ENCODE measurements at places on chromosomes 2 and 18.

DNA sequence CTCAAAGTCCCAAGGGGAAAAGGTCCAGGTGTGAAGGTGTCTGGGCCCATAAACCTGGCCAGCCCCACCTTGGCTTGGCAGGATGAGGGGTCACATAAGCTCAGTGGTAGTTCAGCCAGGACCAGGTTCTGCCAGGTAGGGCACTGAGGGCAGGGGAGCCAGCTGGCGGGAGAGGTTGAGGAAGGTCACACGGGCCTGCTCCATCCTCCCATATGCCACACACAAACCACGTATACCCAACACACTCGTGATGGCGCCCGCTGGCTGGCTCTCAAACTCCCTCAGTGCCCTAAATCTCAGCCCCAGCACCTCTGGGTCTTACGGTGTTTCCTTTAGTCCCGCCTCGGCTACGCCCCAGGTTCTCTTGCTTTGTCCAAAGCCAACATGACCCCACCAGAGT is 160.5 kb downstream of the ZFP36L2 start:
- no peak for DNase-seq

DNA sequence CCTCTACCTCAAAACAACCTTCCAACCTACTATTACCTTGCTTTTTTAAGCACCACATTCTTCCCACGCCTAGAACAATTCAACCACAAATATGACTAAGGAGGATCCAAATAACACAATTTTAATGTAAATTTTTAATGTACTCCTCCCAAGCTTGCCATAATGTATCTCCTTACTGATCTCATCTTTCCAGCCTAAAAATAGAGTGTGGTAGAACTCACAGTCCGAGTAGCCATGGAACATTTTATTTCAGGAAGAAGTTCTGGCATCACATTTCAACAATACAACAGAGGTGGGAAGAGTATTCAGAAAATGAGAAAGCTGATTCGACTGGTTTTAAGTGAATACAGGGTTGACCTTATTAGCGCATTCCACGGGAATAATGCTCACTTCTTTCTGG is 15.4 kb downstream of the FEZ2 start:
- no peak for DNase-seq

GRCh38 chr2:64035072-64035942 is 16.1 kb upstream of the VPS54 start:
- DNase-seq = no peak

- no peak for DNase-seq
These were observed 53.8 kb downstream of the TMEM200C start for GRCh38 chr18:5841518-5841917.

- DNase-seq = no peak
These were observed 2.6 kb downstream of the CAB39 start for GRCh38 chr2:230715201-230715600.

GRCh38 chr18:68417166-68417799 is 297.6 kb downstream of the TMX3 start:
- DNase-seq = no peak

- DNase-seq = no peak
These were observed 31.9 kb upstream of the GPC1 start for GRCh38 chr2:240403396-240404104.

GRCh38 chr2:228344531-228344930 is 163.0 kb upstream of the SPHKAP start:
- DNase-seq = no peak

DNA sequence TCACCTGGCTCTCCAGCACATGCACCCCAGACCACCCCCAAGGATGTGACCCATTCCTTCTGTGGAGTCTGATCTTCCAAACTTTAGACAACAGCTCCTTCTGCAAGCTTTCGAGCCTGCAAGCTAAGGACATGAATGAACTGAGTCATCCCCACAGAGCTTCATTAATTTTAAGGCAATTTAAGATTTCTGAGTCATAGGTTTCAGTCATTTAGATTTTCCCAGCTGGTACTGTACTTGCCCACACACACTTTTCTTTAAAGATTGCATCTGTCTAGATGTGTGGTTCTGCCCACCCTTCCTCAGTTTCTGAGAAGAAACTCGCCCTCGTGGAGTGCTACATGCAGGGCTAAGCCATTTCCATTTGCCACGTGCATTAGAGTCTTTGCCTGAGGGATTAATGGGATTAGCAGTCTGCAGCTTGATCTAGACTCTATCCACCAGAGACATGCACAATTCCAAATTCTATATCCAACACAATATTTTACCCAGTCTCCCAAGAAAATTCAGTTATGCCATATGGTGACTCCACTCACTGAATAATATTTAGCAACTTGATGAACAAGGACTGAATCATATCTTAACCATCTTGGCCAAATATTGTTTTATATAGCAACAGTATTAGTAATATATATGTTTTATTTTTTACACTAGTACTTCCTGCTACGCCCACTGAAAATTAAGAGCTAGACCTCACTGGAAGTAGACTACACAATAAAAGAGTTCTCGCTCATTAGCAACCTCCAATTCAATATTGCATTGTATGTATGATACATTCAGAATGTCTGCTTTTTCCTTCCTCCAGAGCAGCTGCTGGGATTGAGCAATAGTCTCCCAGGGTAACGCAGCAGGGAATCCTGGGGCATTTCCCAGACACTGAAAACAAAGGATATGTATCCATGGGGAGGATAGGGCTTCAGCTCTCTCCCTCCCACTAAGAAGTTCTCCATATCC is 14.3 kb upstream of the TRIB2 start:
- DNase-seq = no peak

GRCh38 chr2:216220976-216221375 is 111.8 kb downstream of the XRCC5 start:
- DNase-seq = no peak

GRCh38 chr2:3491306-3491705 is 28.0 kb downstream of the ADI1 start:
- no peak for DNase-seq

- no peak for DNase-seq
These were observed 77.1 kb downstream of the ADAM23 start for GRCh38 chr2:206520450-206520849.

DNA sequence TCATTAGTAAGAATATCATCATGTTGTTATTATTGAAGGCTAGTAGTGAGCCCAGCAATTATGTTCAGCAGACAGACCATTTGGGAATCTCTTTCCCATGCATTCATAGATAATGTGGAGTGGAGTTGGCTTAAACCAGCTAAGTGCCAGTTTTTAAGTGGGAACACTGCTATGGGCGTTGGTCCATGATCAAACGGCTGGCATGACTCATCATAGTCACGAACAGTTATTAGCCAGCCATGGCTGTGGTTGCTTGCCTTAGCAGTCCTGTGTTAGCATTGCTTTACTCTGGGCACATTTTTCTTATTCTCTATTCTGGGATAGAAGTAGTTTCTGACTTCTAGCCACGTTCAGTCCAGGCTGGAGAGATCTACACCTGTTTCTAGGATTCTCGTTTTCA is 17.7 kb downstream of the EIF4E2 start:
- DNase-seq = no peak

DNA sequence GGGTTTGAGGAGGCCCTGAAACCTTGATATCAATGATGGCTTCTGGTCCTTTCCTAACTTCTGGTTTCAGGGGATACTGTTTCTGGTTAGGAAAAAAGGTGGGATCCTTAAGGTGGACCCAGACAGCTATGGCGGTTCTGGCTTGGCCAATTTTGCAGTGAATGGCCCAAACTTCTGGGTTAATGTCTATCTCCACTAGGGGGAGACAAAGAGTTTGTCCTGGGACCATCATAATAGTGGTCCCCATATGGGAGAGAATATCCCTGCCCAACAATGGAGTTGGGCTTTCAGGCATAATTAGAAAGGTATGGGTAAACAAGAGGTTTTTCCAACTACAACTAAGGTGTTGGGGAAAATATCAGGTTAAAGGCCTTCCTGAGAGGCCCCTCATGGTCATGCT is 273.5 kb downstream of the CALCRL start:
- DNase-seq = no peak

DNA sequence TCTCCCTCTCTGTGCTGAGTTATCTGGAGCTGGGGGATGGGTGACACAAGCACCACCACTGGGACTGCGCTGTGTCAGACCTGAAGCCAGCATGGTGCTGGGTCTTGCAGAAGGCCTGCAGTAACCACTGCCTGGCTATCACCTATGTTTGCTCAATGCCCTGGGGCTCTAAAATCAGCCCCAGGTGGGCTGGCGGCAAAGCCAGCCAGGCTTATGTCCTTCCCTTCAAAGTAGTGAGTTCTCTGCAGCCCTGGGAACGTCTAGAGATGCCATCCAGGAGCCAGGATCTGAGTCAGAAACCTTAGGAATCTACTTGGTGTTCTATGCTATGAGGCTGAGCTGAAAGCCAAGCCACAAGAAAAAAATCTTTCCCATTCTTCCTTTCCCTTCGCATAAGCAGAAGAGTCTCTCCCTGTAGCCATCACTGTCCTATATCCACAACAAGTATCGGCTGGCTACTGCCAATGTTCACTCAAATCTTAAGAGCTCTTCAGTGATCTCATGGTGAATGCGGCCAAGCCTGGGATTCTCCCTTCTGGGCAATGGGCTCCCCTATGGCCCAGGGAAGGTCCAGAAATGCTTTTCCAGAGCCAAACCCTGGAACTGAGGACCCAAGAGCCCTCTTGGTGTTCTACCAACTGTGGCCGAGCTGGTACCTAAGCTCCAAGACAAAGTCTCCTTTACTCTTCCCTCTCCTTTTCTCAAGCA is 248.7 kb downstream of the ZNF385B start:
- no peak for DNase-seq

GRCh38 chr18:22221350-22221749 is 52.0 kb downstream of the GATA6 start:
- no peak for DNase-seq

- DNase-seq = no peak
These were observed 243.8 kb downstream of the ERBB4 start for GRCh38 chr2:212294816-212295215.

- no peak for DNase-seq
These were observed 48.1 kb downstream of the GALNT3 start for GRCh38 chr2:165745916-165746315.

GRCh38 chr2:230920167-230920566 is 4.9 kb downstream of the GPR55 start:
- no peak for DNase-seq

Data from frontal cortex (tissue), 4 donors.